ENCODE measurements at places on chromosomes 16 and 17.

DNA sequence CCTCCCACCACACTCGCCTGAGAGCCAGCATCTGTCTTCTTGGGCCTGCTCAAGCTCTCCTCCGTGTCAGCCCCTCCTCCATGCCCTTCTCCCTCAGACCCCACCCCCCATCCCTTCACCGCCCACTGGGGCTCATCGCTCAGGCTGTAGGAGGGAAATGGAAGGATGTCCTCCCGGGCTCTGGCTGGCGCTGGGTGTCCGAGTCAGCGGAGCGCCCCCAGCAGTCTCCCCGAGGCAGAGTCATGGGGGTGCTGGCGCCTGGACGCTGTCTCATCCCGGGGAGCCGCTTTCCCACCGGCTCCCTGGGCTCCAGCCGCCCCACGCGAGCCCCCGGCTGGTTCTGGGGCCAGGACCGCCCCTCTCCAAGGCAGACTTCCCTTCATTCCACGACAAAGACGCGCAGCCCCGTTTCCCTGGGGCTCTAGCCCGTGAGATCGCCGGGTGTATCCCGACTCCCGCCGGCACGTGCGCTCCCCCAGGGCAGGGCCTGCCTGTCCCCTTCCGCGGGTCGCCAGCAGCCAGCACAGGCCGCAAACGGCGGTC, 428 bp upstream of the ANTKMT start:
- no peak for DNase-seq

DNA sequence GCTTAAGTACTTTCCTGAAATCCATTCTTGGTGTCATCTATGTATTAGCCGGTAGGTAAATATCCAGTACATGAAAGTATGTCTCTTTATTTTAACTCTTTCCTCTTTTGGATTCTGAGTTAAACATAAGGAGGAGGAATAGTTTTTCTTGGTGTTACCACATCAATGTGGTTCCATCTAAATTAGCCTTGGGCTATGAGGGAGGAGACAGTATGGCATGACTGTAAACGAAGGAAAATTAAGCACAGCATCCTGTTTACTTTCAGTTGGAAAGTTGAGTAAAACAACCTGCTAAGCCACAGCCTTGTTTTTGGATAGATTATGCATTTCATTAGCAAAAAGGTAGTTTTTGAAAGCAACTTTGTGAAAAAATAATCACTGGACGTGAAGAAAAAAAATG, 693.0 kb upstream of the SOX9 start:
- DNase-seq, result no peak

- DNase-seq, result no peak
Observed at GRCh38 chr17:14791221-14791620, 473.9 kb downstream of the PMP22 start.

DNA sequence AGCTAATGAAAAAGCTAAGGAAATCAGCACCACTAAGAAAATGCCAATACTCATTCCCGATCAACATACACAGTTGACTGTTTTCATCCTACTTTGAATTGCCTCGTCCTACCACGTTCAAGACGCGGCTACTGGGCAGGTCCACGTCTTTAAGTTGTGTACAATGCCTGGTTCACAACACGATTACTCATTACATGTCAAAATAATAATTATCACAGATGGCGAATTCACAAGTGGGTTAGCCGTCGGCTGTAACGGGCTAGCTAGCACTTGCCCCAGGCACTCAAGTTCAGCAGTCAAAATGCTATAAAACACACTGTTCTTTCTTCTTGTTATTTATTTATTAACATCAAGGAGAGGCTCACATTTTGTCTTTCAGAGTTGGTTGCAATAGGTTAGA, 124.2 kb downstream of the ZFHX3 start:
- DNase-seq, result peak; percentile 50

DNA sequence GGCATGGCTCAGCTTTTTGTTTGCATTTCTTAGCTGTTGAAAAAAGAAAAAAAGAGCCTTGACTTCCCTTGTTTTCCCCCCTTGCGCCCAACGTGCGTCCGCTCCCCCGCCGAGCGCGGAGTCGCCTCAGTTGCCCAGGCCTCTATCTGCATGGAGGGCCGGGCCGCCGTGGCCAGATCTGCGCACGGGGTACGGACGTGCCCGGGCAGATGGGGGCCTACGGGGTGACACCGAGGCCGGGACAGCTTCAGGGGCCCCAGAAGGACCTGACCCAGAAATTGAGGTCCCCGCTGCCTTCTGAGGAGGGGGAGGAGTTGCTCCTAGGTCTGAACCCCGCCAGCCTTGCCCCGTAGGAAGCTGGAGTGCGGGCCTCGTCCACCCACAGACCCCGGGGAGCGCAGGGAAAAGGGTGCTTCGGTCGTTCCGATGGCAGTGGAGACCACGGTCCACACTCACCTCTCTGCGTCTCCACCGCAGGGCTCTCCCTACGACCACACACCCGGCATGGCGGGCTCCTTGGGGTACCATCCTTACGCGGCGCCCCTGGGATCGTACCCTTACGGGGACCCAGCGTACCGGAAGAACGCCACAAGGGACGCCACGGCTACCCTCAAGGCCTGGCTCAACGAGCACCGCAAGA, 1.5 kb downstream of the IRX5 start:
- no peak for DNase-seq

GRCh38 chr17:28053725-28054124, 11.2 kb downstream of the NLK start:
- no peak for DNase-seq

DNA sequence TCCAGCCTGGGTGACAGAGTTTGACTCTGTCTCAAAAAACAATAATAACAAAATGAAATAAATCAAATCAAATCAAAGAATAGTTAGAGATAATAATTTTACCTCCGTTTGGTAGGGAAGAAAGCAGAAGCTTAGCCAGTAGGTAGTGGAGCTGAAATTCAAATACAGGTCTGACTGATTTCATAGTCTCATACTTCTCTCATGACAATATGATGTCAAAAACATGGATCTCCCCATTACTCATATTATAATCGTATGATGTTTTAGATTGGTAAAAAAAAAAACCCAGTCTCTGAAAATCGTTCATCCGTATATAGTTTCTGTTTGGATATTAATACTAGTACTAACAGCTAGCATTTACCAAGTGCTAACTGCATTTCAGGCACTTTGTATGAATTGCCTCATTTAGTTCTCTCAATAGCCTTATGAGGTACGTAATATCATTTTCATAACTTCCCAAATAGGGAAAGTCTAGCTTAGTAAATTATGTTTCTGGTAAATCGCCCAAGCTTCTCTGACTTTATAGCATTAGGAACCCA, 48.7 kb downstream of the CDH8 start:
- DNase-seq, result no peak

- DNase-seq, result no peak
Observed at GRCh38 chr16:67613808-67614207, 31.1 kb upstream of the CARMIL2 start.

- DNase-seq, result no peak
Observed at GRCh38 chr16:28001184-28001583, 62.3 kb downstream of the GSG1L start.

DNA sequence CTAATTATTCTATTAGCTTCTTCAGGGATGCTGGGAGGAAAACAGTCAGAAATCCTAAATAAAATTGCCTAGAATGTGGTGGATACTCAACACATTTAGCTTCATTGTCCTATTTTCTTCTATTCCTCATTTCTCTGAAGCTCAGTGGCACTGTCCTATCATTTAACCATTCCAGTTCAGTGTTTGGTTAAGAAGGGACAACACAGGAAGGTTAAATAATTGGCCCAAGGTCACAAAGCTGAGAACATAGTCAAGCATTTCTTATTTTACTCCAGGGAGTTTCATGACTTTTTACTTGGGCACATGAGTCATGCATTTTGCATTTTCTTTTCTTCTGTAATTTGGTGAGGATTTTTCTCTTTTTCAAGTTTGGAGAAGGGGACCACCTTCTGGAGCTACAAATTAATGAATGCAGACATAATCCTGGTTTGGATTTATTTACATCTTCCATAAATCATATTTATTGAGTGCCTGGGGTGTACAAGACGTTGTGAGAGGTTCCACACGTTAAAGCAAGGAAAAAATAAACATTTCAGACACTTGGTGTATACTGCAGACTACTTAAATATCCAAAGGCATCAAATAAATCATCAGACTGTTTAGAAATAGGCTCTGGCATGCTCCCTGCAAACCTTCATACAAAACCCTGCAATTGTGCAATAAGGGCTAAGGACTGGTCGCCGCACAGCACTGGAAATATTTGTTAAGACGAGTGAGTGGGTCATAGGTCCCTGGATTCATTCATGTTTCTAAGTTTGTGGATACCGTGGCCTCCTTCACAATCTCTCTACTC, 263.9 kb downstream of the MAF start:
- no peak for DNase-seq

- no peak for DNase-seq
Observed at GRCh38 chr16:4976079-4976478, 17.9 kb downstream of the SEC14L5 start.

DNA sequence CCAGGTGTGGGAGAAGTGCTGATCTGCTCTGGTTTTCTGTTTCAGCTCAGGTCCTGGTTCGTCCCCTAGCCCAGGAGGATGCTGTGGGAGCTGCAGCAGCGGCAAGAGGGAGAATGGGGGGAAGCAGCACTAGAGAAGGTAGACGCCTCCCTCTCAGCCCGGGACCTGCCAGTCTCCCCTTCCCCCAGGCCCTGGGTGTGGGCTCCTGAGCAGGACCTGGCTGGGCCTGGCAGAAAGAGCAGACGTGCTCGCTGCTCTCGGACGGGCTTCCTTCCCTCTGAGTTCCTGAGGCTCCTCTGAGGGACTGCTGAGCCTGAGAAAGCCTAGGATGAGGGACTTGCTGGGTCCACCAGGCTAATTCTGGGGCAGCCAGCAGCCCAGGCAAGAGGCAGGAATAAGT, 3.1 kb downstream of the PRCD start:
- no peak for DNase-seq

GRCh38 chr16:67213197-67214019, 13.5 kb upstream of the TMEM208 start:
- DNase-seq, result no peak

- no peak for DNase-seq
Observed at GRCh38 chr17:59378675-59379074, 47.2 kb downstream of the YPEL2 start.

DNA sequence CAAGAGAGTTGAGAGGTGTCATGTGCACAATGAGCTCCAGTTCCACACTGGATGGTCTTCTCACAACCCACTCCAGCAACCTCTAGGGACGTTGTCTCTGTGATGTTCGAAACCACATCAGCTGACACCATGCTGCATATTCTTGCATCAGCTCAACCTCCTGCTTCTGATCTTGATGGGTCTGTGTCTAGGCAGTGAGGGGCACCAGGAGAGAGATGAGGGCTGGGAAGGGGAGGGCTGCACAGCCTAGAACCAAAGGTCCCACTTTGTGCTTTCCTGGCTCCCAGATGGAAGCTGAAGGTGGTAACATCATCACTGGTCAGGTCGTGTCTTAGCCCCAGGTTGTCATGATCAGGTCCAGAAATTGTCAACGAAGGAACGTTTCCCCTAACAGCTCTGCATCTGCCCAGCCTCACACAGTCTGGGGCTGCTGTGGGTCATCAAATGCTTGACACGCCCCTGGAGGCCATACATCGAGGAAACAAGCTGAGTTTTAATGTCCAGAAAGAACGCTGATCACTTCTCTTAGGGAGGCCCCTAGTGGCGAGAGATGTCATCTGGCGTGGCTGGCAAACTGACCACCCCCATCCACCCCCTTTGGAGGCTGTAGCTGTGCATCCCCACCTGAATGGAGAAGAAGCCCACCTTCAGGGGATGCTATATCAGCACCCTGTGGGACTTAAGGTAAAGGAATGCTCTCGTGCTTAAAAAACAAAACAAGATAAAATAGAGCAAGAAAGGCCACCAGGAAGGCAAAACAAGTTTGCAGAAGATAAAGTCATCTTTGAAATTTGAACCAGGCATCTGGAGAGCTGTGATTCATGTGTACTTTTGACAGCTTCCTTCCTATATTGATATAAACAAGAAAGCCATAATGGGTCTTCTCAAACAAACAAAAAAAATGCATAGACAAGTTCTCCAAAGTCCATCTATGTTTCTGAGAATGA, 58.3 kb downstream of the WIPI1 start:
- no peak for DNase-seq

DNA sequence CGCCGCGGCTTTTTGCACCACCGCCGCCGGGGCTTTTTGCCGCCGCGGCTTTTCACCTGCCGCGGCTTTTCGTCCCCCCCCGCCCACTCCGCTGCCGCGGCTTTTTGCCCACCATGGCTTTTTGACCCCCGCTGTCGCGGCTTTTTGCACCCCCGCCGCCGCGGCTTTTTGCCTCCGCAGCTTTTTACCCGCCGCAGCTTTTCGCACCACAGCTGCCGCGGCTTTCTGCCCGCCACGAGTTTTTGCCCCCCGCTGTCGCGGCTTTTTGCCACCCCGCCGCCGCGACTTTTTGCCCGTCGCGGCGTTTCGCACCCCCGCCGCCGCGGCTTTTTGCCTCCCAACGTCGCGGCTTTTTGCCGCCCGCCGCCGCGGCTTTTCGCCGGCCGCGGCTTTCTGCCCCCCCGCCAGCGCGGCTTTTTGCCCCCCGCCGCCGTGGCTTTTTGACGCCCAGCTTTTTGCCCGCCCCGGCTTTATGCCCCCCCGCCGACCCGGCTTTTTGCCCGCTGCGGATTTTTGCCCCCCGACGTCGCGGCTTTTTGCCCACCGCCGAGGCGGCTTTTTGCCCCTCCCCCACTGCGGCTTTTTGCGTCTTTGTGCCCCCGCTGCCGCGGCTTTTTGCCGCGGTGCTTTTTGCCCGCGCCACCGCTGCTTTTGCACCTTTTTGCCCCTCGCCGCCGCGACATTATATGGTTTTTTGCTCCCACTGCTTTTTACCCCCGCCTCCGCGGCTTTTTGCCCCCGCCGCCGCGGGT, 1343.6 kb downstream of the TP53TG3F start:
- no peak for DNase-seq

DNA sequence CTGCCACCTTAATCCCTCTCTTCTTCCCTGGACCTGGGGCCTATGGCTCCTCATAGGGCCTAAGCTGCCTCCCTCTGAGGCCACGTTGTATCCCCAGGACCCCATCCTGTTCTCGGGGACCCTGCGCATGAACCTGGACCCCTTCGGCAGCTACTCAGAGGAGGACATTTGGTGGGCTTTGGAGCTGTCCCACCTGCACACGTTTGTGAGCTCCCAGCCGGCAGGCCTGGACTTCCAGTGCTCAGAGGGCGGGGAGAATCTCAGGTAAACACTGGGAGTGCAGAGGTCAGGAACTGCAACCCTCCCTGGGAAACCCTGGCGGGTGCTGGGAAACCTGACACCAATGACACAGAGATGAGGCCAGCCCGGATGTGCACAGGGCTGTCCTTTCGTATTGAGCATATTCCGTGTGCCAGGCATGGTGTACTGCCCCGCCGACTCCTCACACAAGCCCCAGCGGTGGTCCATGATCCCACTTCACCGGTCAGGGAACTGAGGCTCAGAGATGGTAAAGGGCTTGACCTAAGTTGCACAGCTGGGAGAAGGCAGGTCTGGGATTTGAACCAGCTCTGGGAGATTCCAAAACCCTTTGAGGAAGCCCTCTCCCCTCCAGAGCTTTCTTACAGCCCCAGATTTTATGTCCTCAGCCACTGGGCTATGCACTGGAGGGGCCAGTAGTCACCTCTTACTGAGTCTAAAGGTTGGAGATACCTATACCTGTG, 22.9 kb downstream of the ANKRD40 start:
- DNase-seq, result no peak

DNA sequence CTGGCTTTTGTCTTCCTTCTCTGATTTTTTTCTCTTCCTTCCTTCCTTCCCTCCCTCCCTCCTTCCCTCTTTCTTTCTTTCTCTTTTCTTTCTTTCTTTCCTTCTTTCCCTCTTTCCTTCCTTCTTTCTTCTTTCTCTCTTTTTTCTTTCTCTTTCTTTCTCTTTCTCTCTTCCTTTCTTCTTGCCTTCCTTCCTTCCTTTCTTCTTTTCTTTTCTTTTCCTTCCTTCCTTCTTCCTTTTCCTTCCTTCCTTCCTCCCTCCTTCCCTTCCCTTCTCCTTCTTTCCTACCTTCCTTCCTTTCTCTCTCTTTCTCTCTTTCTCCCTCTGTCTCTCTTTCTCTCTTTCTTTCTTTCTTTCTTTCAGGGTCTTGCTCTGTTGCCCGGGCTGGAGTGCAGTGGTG, 54.4 kb downstream of the SCNN1G start:
- DNase-seq, result no peak
